ENCODE measurements at places on chromosomes 12 and 14. TPM values are rescaled to one million over a fixed set of nuclear protein-coding genes. Genes with fewer than 3 reads are reported as not detected.

- H3K27ac ChIP-seq = no peak overlapping the region
- DNase-seq = no peak
- no peaks in the 10 kb centered on the region for H3K36me3 ChIP-seq
- peaks cover 57% of the 10 kb centered on the region for H3K4me1 ChIP-seq
- H3K27me3 ChIP-seq = no peaks in the 10 kb centered on the region
- H3K4me3 ChIP-seq = no peak overlapping the region
These were observed 17.7 kb downstream of the SYNE3 start for GRCh38 chr14:95498622-95499353.

GRCh38 chr12:97960741-97961608, 498.4 kb downstream of the RMST start:
- H3K4me1 ChIP-seq = no peaks in the 10 kb centered on the region
- no peaks in the 10 kb centered on the region for H3K27me3 ChIP-seq
- no peak overlapping the region for H3K4me3 ChIP-seq
- H3K27ac ChIP-seq = no peak overlapping the region
- no peak for DNase-seq
- H3K36me3 ChIP-seq = no peaks in the 10 kb centered on the region

DNA sequence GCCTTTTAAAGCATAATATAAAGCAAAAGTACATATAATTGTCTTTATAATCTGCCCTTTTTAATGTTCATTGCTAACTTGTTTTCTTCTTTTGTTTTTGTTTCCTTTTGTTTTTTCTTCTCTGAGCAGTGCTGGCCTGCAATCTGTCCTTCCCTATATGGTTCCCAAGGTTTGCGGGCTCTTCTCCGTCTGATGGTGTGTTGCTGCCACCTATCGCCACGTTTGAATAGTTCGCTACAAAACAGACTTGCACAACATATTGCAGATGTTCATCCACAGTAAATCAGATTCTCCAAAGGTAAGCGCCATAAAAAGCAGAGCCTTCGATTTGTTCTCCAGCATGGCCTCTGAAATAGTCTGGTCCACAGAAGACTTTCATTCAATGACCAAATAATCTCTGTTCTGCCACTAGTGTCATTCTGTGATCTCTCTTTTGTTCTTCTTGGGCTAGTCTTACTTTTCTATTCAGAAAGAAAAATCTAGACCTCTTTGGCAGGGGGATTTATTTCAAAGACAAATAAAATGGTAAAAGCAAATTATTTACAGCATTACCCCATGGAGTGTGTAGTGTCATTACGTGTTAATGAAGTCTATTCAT, 33.5 kb downstream of the C12orf50 start:
- no peaks in the 10 kb centered on the region for H3K4me1 ChIP-seq
- H3K27ac ChIP-seq = no peak overlapping the region
- no peaks in the 10 kb centered on the region for H3K27me3 ChIP-seq
- peak; percentile 38 for DNase-seq
- no peaks in the 10 kb centered on the region for H3K36me3 ChIP-seq

DNA sequence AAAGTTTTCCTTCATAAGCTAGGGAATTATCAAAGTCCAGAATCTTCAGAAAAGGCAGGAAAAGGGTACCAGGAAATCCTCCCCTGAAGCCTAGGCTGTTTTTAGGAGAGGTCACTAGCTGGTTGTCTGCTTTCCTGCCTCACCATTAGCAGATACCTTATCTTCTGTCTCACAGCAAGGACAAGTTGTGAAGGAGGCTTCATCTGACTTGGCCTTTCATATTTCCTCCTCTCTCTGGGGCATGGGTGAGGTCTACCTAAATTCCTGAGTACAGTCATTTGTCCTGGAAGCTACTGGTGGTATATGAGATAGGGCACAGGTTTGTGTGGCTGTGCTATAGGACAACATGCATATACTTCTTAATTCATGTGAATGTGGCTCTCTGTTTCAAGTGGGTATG, 2.3 kb downstream of the FOXJ2 start:
- no peaks in the 10 kb centered on the region for H3K27me3 ChIP-seq
- DNase-seq = no peak
- peaks cover 11% of the 10 kb centered on the region for H3K4me1 ChIP-seq
- no peaks in the 10 kb centered on the region for H3K36me3 ChIP-seq

GRCh38 chr14:24364841-24365240, 3.1 kb upstream of the NFATC4 start:
- H3K27ac ChIP-seq = peak overlapping the region; percentile 90
- H3K4me1 ChIP-seq = peaks cover 22% of the 10 kb centered on the region
- H3K36me3 ChIP-seq = no peaks in the 10 kb centered on the region
- H3K4me3 ChIP-seq = no peak overlapping the region
- H3K27me3 ChIP-seq = peaks cover 37% of the 10 kb centered on the region

DNA sequence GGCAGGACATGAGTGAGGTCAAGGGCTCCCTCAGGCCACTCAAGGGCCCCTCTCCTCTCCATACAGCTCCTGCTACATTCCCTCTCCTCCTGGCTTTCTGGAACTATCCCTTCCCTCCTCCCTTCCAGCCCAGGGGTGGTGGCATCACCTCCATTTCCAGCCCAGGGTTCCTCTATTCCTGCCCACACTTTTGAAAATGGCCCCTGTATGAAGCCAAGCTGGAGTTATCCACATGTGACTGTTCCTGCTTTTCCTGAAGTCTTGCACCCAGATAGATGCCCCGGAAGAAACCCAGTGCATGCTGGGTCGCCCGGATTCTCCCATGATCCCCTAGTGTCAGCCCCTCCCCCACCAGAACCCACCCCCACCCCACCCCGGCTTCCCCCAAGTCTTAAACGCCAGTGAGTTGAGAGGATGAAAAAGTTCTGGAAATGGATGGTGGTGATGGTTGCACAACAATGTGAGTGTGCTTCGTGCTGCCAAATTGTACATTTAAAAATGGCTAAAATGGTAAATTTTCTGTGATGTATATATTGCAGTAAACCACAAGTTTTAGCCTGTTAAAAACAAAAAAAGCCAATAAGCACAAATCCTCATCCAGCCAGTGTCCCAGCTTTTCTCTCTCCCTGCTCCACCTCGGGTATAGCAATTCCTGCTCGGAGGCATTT, 136.9 kb downstream of the SCARB1 start:
- no peaks in the 10 kb centered on the region for H3K27me3 ChIP-seq
- no peaks in the 10 kb centered on the region for H3K36me3 ChIP-seq
- DNase-seq = peak; percentile 32
- H3K4me3 ChIP-seq = no peak overlapping the region
- peaks cover 33% of the 10 kb centered on the region for H3K4me1 ChIP-seq
- peak overlapping the region; percentile 49 for H3K27ac ChIP-seq

DNA sequence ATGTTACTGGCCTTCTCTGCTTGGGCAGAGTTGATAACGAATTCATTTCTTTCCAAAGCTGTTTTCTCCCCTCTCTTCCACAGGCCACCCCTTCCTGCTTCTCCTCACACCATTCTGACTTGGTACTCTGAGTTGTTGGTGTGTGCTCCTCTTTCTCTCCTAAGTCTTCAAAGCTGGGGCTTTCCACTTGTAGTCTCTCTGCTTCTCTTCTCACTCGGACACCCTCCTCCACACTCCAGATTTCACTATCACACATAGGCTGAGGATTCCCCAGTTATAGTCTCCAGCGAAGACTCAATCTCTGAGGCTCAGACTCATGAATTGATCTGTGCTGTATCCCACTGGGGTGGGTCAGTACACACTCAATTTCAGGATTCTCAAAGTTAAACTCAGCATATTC, 201.0 kb downstream of the SSPN start:
- H3K4me3 ChIP-seq = no peak overlapping the region
- no peaks in the 10 kb centered on the region for H3K27me3 ChIP-seq
- H3K36me3 ChIP-seq = peaks cover 53% of the 10 kb centered on the region
- no peak overlapping the region for H3K27ac ChIP-seq

GRCh38 chr14:76499399-76499798, 123.5 kb downstream of the ESRRB start:
- no peaks in the 10 kb centered on the region for H3K36me3 ChIP-seq
- no peak overlapping the region for H3K4me3 ChIP-seq
- no peak overlapping the region for H3K27ac ChIP-seq
- H3K27me3 ChIP-seq = no peaks in the 10 kb centered on the region
- DNase-seq = no peak

STXBP6 gene
- 30.9 TPM for total RNA-seq

Data from heart left ventricle (tissue), 16 donors.